ENCODE measurements at places on chromosomes 1 and 21.
A peak's percentile ranks its signal among the peaks of the same experiment; 100 is the strongest.

- DNase-seq = no peak
Measured at GRCh38 chr1:1039145-1039910, 19.4 kb downstream of the AGRN start.

DNA sequence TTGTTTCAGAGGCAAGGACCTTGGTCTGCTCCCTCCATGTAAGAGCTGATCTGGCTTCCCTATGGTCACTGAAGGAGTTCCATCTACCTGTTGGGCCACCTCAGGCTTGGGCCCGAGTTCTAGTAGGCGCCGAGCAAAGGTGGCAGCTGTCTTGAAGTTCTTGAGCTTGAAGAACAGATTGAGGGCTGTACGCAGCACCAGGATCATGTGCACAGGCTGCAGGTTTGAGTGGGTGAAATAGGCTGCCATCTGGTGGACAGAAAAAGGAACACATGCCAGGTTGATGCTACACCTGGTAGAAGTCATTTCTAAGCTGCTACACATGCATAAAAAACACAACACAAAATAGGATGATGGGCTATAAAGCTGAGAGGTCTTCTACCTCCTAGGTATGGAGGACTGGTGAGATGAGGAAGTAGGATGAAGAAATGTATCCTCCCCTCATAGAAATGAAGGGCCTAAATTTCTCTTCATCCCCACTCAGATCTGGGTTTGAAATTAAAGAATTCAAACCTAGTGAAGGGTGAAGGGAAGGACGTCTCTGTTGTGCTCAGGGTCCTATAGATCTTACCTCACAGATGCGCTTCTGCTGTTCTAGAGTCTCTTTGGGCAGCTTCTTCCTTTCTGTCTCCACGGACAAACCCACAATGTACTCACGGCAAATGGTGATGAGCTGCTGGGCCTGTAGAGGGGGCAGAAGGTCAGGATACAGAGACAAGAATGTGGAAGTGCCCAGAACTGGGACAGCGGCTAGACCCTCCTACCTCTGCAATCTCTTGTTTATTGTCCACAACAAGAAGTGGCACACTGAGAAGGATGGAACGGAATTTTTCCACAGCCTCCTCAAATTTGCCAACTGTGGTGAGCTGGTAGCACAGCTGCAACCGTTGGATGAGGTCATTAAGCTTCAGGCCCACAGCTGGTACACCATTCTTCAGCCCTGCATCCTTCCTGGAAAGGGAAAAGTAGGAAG is 6.6 kb upstream of the PEX19 start:
- DNase-seq = no peak

- no peak for DNase-seq
Measured at GRCh38 chr1:182735343-182735742, 51.0 kb upstream of the RGS8 start.

DNA sequence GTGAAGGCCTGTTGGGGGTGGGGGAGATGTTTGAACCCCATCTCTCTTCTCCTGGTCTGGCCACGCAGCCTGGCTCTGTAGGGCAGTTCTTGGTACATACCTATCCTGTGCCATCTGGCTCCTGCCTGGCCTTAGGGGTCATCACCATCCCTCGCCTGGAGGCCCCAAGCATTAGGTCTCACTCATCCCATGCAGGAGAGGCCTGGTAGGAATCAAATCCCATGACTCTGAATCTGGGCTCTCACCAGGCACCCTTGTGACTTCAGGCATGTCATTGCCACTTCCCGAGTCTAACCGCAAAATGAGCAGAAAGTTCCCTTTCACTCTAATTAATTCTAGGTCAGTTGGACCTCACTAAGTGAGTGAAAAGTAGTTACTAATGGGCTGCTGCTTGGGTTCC is 37.2 kb downstream of the ETNK2 start:
- no peak for DNase-seq

DNA sequence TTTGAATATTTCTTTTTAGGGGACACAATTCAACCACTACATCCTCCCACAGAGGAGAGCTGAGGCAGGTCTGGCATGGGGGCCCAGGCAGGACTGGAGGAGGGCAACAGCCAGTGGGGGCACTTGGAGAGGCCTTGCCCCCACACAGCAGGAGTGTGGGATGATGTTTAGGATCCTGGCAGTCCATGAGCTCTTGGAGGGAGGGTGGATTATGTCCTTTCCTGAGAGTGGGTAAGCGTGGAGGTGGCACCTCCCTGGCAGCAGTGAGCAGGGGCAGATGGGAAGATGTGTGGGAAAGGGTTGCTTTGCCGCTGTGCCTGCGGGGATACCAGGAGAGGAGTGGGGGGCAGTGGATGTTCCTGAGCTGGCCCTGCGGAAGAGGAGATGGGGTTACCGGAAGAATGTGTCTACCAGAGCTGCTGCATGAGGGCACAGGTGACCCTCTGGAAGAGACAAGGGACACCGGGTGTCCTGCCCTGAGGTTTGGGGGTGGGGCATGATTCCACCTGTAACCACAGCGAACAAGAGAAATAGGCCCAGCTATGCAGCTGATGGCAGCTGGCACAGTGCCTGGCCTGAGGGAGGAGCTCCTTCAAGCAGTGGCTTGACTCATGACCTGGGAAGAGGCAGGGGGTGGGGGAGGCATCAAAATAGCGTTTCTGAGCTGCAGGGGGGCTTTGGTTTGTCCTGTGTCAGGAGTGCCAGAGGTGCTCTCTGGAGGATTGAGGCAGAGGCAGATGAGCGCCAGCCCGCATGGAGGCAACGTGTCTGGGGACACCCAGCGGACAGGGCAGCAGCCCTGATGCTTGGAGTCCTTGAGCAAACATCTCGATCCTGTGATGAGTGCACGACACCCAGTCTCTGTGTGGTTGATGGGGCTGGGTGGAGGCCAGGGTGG is 123.9 kb upstream of the TMPRSS2 start:
- DNase-seq = peak; percentile 93

DNA sequence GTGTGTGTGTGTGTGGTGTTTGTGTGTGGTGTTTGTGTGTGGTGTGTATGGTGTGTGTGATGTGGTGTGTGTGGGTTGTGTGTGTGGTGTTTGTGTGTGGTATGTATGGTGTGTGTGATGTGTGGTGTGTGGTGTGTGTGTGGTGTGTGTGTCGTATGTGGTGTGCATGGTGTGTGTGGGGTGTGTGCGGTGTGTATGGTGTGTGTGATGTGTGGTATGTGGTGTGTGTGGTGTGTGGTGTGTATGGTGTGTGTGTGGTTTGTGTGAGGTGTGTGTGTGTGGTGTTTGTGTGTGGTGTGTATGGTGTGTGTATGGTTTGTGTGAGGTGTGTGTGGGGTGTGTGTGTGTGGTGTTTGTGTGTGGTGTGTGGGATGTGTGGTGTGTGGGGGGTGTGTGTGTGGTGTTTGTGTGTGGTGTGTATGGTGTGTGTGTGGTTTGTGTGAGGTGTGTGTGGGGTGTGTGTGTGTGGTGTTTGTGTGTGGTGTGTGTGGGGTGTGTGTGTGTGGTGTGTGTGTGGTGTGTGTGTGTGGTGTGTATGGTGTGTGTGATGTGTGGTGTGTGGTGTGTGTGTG is 106.2 kb upstream of the ADAR start:
- no peak for DNase-seq

GRCh38 chr1:42736152-42736551 is 3.9 kb downstream of the CLDN19 start:
- DNase-seq = no peak

GRCh38 chr1:153513023-153513422 is 22.8 kb downstream of the S100A6 start:
- no peak for DNase-seq

DNA sequence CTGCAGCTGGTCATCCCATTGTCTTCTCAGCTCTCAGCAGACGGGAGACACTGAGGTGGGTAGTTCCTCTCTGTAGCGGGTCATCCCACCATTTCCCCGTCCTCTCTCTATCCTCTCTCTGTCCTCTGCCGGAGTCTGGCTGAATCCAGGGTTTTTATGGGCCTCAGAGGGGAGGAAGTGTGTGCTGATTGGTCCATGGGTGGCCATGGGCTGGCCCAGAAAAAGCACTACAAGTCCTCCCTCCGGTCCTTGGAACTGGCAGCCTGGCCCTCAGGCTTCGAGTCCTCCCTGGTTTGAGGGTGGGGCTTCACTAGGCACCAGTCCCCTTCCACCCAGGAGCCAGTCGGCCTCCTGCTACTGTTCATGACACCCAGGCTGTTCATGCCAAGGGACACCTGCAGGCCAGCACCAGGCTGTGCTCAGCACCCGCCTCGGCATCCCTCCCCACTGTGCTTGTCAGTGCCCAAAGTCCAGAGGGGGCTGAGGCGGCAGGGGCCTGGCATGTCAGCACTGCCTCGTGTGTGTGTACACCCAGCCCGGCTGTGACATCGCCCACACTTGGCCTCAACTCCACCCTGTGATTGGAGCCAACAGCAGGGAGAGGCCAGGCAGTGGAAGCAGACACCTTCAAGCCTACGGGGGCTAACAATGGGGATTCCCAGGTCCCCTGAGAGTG is 23.0 kb upstream of the LRRC8C start:
- DNase-seq = no peak

- no peak for DNase-seq
Measured at GRCh38 chr1:50605186-50605875, 182.1 kb upstream of the DMRTA2 start.

DNA sequence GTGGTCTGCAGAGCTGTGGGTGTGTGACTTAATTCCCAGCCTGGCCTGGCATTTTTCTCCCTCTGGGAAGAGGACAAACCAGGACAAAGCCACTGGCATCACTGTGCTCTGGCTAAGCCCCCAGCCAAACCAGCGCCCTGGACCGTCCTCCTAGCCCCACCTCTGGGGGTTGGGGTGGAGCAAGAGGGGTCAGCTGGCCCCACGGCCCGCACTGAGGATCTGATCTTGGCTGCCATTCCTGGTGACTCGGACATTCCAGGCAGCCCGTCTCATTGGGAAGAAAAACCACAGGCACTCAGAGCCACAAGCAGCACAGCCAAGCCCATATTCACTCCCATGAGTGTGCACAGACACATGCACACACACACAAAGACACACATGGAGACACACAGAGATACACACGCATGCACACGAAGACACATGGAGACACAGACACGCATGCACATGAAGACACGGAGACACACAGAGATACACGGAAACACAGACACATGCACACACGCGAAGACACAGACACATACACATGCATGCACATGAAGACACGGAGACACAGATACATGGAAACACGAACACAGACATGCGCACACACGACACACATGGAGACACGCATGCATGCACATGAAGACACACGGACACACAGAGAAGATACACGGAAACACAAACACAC is 2.3 kb upstream of the MXRA8 start:
- peak; percentile 76 for DNase-seq

- no peak for DNase-seq
Measured at GRCh38 chr1:118988186-118989005, at the start of gene TBX15. TSS of gene TBX15 (minus strand) at chr1:118988343. CDS start at chr1:118987795, 548 bp downstream.

- DNase-seq = no peak
Measured at GRCh38 chr1:24635195-24635843, 7.8 kb upstream of the SRRM1 start.

All from RWPE2 (cell line).